ENCODE measurements at places on chromosomes 2 and 18.

DNA sequence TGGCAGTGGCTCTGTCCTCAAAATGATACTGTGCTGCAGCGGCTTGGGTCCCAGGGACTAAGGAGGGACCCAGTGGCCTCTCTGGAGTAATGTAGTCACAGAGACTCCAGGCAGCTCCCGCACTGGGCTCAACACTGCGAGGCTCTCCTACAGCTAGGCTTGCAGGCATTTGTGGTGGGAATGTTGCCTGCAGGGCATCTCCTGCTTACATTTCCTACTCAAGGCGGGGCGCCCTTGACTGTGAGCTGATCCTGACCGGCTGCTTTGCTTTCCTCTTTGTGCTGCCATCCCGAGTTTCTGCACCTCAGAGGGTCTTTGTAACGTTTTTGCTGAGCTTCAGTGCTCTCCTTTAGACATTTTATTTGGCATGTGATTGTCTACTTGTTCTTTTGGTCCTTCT lies 177.4 kb upstream of the FN1 start:
- DNase-seq: no peak

GRCh38 chr2:186617771-186618170 lies 27.9 kb downstream of the ITGAV start:
- DNase-seq: no peak

GRCh38 chr18:22186484-22186971 lies 17.1 kb downstream of the GATA6 start:
- no peak for DNase-seq

DNA sequence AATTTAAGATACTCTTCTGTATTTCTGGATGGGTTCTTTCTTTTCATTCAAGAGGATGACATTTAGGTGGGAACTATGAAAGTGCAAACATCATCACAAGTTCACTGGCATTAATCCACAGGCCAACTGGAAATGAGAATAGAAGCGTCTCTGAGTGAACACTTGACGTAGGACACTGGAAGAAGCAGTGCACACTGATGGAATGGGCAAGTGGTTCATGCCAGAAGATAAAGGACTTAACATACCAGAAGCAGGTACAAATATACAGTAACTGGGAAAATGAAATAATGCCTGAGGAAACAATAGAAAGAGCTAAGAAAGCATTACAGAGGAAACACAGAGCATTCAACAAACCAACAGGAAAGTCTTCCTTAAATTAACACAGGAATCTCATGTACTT lies 120.9 kb upstream of the CCDC195 start:
- DNase-seq: no peak

GRCh38 chr2:237702441-237703391 lies 75.3 kb downstream of the LRRFIP1 start:
- no peak for DNase-seq

DNA sequence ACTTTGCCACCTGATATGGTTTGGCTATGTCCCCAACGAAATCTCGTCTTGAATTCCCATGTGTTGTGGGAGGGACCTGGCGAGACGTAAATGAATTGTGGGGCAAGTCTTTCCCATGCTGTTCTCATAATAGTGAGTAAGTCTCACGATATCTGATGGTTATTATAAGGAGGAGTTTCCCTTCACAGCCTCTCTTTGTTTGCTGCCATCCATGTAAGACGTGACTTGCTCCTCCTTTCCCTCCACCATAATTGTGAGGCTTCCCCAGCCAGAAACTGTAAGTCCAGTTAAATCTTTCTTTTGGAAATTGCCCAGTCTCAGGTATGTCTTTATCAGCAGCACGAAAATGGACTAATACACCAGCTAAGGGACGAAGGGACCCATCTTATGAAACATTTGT lies 1303.3 kb downstream of the SUCLG1 start:
- no peak for DNase-seq

GRCh38 chr2:232937278-232937906 lies 67.3 kb downstream of the SNORC start:
- no peak for DNase-seq

DNA sequence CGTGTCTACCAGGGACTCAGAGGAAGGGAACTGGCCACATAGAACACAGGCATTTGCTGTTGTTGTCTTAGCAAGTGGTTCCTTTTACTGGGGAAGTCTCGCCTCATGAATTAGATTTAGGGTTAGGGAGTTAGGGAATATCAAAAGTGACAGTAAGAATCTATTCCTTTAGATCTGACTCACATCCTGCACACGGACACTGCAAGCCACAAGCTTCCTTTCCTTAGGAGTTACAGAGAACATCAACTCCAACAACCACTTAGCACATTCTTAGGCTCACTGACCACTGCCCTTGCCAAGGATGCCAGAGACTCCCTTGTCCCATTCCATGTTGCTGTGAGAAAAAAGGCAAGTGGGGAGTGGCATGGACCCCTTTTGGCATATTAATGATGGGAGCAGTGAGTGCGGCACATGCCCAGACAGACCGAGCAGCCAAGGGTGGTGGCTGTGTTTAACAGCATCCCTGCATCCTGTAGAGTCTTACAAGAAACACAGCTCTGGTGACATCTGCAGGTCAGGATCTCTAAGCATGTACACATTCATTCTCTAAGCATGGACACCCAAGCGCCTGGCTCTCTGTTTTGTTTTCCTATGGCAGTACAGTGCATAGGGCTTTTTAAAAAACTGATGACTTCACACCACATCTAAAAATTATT lies 745.6 kb upstream of the RAB6C start:
- DNase-seq: no peak

- no peak for DNase-seq
Measured at GRCh38 chr2:86000131-86000937, 105.4 kb downstream of the POLR1A start.

- DNase-seq: no peak
Measured at GRCh38 chr2:24121066-24121465, 2.1 kb downstream of the PFN4 start.

- no peak for DNase-seq
Measured at GRCh38 chr2:119481501-119482455, 42.5 kb downstream of the SCTR start.

- DNase-seq: no peak
Measured at GRCh38 chr2:173568054-173568453, 213.4 kb downstream of the CDCA7 start.

DNA sequence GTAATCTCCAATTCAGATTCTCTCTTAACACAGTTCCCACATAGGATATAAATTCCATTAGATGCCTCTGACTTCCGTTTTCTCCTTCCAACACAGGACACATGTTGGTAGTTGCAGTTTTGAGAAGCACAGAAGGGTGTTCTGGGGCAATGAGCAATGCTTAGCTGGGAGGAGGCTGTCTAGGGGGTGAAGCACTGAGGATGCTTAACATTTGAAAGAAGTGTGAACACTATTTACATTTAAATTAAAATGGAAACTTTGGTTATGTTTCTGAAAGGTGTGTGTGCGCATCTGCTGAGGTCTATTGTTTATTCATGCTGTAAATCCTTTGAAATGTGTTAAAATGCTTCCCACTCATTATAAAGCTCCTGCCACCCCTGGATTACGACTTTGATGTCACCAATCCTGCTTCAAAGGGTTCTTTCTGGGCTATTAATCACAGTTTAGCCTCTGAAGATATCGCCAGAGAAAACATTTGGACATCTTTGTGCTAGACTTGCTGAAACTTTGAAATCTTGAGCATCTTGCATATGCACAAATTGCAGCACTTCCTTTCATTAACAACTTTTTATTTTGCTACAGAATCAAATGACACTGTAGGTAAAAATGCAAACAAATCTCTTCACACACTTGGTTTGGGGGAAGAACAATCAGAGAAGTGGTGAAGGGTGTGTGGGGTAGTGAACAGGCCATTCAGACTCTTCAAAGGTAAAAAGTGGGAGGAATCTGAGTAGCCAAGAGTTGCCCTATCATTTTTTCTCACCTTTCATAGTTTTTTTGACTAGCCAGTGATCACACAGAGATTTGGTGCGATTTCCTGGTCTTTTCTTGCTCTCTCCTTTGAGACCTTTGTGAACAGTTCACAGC lies 258.4 kb downstream of the MYO3B start:
- DNase-seq: no peak

DNA sequence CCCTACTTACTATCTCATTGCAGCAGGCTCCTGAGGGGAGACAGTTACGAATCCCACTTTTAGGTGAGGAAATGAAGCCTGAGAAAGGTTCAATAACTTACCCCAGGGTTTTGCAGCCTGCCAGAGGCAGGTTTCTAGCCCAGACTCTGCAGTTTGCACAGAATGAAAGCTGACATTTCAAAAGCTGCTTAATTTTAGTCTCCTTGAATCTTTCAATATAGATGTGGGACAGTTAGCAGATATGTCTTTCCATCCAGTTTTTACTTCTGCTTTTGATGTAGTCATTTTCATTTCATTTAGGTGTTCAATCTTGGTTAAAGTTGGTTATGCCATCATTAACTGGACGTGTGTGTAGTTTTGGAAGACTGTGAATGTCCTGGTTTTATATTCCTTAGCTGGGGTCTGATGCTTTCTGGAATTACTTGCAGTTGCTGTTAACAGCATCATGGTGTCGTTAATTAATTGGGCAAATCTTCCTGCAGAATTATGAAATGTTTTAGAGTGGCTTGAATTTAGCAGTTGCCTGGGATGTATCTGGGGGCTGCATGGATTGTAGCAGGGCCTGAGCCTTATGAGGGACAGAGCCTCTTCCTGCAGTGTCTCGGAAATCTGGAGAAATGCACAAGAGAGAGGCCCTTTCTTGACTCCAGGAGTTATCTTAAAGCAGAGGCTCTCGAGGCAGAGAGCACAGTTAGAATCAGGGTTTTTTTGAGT lies 100.8 kb downstream of the ZNF532 start:
- DNase-seq: no peak
